GM12864 (cell line): ENCODE measurements at places on chromosomes 7 and 10.
A peak's percentile ranks its signal among the peaks of the same experiment; 100 is the strongest.

- DNase-seq: no peak
Observed at GRCh38 chr10:66795866-66796265, 130.0 kb upstream of the LRRTM3 start.

GRCh38 chr10:60480865-60481563, 91.3 kb upstream of the ANK3 start:
- no peak for DNase-seq

DNA sequence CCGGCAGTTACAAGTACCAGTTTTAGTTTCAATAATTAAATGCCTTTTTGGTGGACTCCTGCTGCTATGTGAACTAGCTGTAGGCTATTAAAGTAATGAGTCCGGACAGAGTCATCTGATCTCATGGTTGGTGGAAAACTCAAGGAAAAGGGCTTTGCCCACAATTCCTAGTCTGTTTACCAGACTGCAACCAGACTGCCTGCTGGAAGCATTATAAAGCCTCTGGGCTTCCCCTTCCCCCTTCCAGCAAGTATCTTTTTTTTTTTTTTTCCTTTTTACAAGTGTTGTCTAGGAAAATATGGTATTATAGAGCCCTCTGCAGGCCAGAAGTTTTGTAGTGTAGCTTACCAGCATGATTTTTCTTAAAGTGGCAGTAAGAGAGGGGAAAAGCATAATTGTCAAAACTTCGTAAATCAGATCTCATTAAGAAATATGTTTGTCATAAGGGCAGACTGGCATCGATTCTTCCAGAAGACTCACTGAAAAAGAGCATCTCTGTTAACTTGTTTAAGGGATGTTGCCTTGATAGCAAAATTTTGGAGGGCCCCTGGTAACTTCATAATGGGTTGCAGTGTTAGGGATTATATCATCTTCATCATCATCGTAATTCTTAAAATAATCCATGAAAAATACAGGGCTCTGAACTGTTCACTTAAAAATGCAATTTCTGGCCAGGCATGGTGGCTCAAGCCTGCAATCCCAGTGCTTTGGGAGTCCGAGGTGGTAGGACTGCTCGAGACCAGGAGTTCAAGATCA, 181.3 kb downstream of the TAX1BP1 start:
- peak; percentile 57 for DNase-seq

- DNase-seq: no peak
Observed at GRCh38 chr7:117470777-117471176, 9.0 kb upstream of the CFTR start.

DNA sequence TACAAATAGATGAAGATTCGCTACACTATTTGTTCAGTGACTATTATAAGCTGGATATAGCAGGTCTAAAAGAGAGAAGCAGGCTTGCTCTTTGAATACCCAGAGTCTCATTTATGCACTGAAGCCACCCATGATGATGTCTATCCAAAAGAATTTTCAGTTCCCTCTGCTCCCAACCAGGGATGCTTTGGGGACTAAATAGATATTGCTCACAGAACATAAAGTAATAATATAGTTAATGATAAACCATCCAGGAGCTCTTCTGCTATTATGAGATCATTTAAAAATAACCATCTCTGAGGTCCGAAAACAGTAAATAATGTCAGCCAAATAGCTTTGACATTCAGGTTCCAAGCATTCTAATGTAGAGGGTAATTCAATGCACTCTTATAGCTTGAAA, 875.4 kb downstream of the SORCS3 start:
- DNase-seq: no peak

GRCh38 chr10:126459878-126460481, 71.7 kb upstream of the ADAM12 start:
- DNase-seq: peak; percentile 5

GRCh38 chr10:78410046-78410965, 376.6 kb downstream of the RPS24 start:
- DNase-seq: no peak

DNA sequence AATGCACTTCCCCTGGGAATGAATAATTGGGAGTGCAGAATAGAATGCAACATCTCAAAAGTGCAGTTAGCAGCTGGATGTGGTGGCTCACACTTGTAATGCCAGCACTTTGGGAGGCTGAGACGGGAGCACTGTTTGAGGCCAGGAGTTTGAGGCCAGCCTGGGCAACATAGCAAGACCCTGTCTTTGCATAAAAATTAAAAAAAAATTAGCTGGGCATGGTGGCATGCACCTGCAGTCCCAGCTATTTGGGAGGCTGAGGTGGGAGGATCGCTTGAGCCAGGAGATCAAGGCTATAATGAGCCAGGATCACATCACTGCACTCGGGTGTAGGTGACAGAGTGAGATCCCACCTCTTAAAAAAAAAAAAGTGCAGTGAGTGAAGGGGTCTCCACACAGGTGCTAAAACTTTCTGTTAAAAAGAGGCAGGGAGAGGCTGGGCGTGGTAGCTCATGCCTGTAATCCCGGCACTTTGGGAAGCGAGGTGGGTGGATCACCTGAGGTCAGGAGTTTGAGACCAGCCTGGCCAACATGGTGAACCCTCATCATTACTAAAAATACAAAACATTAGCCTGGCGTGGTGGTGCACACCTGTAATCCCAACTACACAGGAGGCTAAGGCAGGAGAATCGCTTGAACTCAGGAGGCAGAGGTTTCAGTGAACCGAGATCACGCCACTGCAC, 13.5 kb upstream of the ZMIZ1 start:
- no peak for DNase-seq

GRCh38 chr10:70694418-70695141, 22.3 kb downstream of the ADAMTS14 start:
- no peak for DNase-seq

DNA sequence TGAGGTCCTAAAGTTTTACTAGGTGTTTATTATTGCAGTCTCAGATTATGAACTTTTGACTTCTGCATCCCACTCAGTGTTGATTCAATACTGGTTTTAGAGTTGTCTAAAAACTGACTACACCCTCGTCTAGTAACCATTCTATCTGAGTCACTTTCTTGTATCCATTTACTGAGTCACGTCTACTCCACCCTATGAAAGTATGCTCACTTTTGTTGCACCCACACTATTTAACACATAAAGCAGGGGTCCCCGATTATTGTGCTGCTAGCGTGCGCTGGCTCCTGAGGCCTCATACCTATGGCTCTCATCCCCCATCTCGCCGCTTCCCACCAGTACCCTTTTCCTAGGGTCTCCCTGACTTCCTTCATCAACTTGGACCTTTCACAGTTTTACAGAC, 2.0 kb downstream of the SAMD9 start:
- no peak for DNase-seq

DNA sequence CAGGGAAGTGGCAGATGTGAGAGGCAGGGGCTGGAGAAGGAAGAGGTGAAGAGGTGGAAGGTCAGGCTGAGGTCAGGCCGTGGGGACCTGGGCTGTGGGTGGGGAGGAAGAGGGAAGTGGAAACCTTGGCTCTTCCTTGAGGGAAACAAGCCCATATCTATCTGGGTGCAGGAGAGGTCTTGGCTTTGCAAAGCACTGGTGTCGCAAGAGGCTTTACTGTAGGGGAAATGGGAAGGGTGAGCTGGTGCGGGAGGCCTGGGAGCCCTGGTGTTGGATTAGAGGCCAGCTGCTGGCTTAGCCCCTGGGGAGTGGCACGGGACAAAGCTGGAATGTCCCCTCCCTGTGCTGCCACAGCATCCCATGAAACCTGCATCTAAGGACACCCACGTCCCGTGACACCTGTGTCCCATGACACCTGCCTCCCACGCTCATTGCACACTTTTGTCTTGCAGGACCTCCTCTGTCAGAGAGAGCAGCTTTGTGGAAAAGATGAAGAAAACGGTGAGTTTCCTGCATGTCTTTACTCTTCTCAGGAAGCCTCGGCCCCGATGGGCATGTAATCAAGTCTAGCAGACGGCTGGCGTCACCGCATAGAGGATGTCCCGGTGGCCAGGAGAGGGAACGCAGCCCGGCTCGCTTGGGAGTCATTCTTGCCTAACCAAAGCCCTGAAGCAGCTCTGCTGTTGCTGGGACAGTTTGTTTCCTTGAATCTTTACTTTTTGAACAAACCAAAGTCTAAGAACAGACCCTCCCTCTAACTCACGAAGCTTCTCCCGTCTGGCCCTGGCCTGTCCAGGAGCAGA, 22.2 kb downstream of the TMEM120A start:
- DNase-seq: no peak

DNA sequence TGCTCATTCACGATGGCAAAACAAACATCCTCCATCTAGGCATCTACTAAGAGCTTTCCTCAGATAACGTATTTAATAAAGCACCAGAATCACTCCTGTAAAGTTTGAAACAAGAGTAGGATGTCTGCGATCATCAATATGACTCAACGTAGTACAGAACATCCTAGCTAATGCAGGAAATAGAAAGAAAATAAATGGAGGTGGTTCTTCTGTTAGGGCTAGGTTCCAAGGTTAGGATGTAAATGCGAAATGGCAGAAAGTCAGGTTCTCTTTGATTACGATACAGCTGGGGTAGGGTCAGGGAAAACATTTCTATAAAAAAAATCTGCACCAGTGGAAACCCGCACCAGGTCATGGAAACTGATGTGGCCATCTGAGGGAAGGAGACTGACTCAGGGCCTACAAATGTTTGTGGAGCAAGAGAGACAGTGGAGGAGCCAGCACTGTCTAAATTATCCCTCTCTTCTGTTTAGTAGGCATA, 29.1 kb downstream of the CCDC6 start:
- no peak for DNase-seq

DNA sequence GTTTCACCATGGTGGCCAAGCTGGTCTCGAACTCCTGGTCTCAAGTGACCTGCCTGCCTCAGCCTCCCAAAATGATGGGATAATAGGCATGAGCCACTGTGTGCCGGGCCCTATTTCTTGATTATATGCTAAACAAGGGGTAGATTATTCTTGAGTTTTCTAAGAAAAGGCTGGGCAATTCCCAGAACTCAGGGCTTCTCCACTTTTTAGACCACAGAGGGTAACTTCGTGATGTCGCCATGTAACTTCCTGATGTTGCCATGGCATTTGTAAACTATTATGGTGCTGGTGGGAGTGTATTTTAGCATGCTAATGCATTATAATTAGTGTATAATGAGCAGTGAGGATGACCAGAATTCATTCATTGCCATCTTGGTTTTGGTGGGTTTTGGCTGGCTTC, 35.8 kb downstream of the OTUD1 start:
- no peak for DNase-seq

DNA sequence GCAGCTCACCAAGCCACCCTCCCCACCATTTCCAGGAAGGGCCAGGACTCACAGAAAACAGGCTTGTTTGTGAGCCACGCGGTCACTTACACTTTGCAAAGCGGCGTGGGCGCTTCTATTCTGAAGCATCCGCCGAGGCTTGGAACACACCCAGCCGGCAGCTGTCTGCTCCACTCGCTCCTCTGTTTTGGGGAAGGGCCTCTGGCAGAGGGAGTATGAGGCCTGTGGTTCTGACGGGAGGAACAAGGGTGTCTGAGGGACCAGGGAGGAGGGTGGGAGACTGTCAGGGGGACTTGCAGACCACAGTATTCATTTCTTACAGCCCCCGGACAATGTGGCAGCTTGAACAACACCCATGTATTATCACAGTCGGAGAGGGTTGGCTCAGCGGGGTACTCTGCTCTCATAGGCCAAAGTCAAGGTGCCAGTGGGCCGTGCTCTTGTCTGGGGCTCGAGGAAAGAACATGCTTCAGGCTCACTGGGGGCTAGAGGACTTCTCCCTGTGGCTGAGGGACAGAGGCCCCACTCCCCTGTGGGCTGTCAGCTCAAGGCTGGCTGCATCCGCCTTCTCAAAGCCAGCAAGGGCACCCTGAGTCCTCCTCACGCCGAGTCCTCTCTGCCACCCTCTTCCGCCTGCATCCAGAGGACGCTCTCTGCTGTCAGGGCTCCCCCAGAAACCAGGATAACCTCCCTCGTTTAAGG, 60.4 kb upstream of the FAM20C start:
- DNase-seq: no peak

- no peak for DNase-seq
Observed at GRCh38 chr7:155591055-155591775, 44.9 kb upstream of the CNPY1 start.

- no peak for DNase-seq
Observed at GRCh38 chr7:119936836-119937235, 336.1 kb upstream of the KCND2 start.

DNA sequence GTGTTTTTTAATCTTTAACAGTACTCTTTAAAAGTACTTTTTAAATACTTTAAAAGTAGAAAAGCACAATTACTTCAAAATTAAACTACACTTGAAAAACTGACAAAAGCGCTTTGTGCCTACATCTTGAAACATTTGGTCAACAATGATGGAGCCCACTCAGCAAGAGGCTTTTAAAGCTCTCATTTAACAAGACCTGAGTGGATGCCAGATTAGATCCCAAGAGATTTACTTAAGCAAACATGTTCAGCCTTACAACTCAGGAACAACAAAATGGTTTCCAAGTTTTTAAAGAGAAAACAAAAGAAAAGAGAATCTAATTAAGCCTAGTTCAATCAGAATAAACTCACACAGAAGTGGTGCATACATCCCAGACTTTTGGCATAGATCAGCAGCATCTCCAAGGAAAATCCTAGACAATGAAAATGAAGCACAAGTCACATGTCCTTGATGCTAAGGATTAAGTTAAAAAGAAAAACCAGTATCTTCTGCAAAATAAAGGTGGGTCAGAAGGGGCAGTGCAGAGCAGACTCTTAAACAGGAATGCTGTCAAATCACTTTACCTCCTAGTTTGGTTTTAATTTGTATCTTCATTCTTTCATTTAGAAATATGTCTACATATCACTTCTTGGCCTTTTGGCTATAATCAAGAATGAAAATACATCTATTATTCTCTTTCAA, 26.2 kb downstream of the HIBADH start:
- no peak for DNase-seq

GRCh38 chr10:20991526-20991925, 94.4 kb upstream of the NEBL start:
- no peak for DNase-seq

DNA sequence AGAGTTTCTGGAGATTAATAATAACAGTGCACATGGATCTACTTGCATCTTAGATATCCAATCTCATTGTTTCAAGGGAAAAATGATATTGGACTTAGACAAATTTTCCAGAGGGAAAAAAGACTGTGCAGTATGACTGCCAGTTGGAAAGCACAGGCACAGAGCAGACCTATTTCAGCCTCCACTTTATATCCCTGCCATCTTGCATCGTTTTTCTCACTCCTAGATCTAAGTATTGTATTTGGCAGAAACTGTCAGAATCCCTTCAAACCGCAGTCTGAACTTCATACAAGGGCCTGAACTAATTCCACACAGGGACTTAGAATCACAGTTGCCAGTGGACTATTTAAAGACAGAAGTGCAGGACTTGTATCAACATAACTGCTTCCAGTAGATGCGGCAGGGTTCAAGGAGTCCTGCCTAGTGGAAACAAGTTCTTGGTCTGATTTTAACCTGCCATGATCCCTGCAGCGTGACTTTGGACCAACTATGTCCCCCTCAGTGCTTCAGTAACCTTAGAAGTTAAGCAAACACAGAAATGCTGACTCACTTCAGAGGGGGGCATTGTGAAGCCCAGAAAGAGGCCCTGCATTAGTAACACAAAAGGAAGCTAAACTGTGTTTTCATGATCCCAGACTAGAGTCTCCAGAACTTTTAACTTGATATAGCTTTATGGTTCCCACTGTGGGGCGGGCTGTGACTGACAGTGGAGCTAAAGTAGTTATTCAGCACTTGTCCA, 95.7 kb upstream of the PALS2 start:
- no peak for DNase-seq
